ENCODE measurements at places on chromosomes 13 and 19.

DNA sequence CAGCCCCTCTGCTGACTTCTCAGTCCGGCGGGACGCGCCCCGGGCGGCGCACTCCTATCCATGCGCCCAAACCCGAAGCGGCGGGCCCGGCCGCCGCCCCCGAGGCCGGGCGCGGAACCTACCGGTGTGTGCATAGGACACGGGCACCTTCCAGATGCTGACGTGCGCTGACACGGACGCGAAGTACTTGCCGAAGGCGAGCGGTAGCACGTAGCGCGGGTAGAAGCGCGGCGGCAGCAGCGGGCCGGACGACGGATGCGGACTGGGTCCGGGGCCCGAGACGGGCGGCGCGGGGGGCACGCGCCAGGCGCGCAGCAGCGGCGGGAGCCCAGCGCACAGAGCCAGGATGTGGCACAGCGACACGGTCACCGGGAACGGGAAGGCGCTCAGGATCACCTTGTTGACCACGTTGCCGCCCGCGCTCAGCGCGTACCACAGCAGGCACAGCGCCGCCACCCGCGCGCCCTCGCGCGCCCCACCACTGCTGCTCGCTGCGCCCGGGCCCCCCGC is 338 bp downstream of the SLC35E1 start:
- DNase-seq: no peak

DNA sequence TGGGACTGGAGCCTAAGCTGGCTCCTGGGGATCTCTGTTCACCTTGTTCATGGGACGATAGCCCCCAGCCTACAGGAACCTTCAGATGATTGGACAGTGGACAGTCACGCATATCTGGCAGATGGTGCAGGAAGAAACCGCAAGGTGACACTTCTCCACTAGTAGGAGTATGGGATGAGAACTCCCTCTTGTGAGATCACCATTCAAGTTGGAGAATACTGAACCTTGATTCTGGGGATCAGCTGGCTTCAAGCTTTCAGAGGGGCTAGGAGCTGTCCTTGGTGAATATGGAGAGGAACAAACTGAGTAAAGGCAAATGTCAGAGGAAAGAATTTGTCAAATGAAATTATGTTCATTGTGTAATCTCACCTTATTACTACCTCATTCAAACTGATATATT is 204.5 kb downstream of the PDS5B start:
- DNase-seq: no peak

DNA sequence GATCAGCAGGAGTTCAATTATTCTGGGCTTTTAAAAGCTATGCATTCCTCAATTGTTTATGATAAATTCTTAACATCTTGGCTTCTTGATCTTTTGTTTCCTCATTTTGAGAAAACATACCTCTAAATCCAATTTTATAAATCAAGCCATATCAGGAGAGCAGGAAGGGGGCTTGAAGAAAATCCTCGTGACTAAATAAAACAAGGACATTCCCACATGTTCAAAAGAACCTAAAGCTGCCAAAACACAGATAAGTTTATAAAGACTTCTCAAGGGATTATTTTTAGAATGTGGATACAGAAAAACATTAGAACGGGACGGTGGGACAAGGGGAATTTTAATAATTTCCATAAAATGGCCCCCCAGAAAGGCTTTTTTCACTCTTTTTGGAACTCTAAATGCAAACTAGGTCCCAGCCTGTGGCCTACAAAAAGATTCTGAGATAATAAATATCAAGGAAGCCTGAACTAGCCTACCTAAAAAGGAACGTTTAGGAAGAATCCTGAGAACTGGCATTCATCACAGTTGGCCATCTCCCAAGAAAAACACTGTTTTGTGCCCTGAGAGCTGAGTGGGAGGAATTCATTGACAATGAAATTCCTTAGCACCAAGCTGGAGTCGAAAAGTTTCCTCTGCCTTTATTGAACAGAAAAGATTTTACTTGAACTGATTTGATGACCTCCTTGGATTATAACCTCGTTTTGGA is 30.1 kb downstream of the ZAR1L start:
- DNase-seq: no peak

DNA sequence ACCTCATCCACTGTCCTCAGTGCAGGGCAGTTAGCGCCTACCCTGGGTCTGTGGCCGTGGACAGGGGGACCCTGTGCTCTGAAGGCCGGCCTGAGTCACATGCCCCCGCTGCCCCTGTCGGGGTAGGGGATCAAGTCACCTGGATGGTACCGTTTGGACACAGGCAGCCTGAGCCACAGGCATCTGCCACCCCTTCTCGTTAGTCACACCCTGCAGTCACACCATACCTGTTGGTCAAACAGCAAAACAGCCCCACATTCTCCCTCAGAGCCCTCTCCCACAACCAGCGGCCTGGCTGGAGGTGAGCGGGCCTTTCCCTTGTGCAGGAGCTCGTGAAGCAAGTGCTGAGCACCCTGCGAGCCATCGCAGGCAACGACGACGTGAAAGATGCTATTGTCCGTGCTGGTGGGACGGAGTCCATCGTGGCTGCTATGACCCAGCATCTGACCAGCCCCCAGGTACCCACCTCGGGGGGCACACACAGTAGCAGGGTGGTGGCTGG is 8.8 kb upstream of the SLC25A42 start:
- no peak for DNase-seq

DNA sequence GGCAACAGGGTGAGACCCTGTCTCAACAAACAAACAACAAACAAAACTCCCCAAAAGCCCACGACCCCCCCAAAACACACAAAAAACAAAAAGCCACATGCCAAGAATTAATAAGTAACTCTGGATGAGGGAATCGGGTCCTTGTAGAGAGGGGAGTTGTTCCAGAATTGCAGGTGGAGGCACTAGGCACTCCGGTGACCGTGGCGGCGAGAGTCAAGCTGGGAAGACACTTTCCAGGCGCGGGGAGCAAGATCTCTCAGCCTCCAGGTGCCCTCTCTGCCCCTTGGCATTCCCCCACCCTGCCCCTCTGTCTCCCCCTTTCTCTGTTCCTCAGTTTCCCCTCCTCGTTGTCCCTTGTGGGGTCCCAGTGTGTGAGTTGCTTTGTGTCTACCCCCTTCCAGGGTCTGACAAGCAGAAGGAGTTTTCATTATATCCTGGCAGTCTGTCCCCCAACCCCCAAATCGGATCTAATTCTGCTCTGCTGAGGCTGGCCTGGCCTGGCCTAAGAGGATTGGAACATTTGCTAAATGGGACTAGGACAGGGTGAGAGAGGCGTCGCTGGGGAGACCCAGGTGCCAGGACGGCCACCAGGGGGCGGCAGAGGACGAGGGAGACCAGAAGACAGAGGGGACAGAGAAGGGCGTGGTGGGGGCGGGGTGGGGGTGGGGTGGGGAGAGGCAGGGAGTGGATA is 8.3 kb upstream of the CRX start:
- peak; percentile 60 for DNase-seq

All from stimulated activated CD8-positive, alpha-beta memory T cell treated with anti-CD3 and anti-CD28 coated beads, Interleukin-4, amount 100 ng/mL, for 1 hour (primary cell).